Activated CD4-positive, alpha-beta T cell treated with anti-CD3 and anti-CD28 coated beads, Interleukin-2, amount 10 ng/mL, durations not matched to agents 24 days and 14 days (primary cell): ENCODE measurements at places on chromosomes 7 and 10. TPM values are rescaled to one million over a fixed set of nuclear protein-coding genes. Genes with fewer than 3 reads are reported as not detected.

Gene PHKG1
- total RNA-seq: 2.8 and 5.0 TPM in 2 replicates

Gene LEP
- total RNA-seq: not detected in 2 replicates

Gene SLC13A1
- not detected in 2 replicates for total RNA-seq

Gene SLC26A3
- not detected in 2 replicates for total RNA-seq

Gene PAX4
- total RNA-seq: not detected in 2 replicates

Gene MYO1G
- total RNA-seq: 283 and 290 TPM in 2 replicates

Gene ACTL6B
- not detected in 2 replicates for total RNA-seq

Gene SPDYE6
- total RNA-seq: not detected in 2 replicates

Gene OR2A5
- total RNA-seq: not detected in 2 replicates

Gene PGAM2
- 0.42 TPM in 1 of 2 replicates, not detected in the other for total RNA-seq

Gene PDE6C
- not detected in 2 replicates for total RNA-seq

Gene NXPH1
- total RNA-seq: not detected in 2 replicates

Gene GBX1
- not detected in 2 replicates for total RNA-seq

Gene LDB3
- total RNA-seq: 0.07 TPM in 1 of 2 replicates, not detected in the other

Gene ADARB2
- not detected in 2 replicates for total RNA-seq

Gene OR2A7
- total RNA-seq: 2.0 and 2.1 TPM in 2 replicates

Gene STYXL1
- 30.9 and 33.6 TPM in 2 replicates for total RNA-seq

Gene LBX1
- total RNA-seq: not detected in 2 replicates

Gene AKR1C8
- not detected in 2 replicates for total RNA-seq

Gene KIF5B
- 81.3 and 82.2 TPM in 2 replicates for total RNA-seq

Gene EIF4H
- total RNA-seq: 384 and 389 TPM in 2 replicates

Gene LIPN
- not detected in 2 replicates for total RNA-seq

Gene HOXA4
- not detected in 2 replicates for total RNA-seq

Gene NPFFR1
- total RNA-seq: not detected in 2 replicates

Gene SPDYE8
- not detected in 2 replicates for total RNA-seq

Gene HECW1
- not detected in 2 replicates for total RNA-seq
